Keratinocyte (primary cell): ENCODE measurements at places on chromosomes 2 and 18.

- DNase-seq = no peak
These were observed 16.6 kb upstream of the LNPK start for GRCh38 chr2:176018708-176019107.

DNA sequence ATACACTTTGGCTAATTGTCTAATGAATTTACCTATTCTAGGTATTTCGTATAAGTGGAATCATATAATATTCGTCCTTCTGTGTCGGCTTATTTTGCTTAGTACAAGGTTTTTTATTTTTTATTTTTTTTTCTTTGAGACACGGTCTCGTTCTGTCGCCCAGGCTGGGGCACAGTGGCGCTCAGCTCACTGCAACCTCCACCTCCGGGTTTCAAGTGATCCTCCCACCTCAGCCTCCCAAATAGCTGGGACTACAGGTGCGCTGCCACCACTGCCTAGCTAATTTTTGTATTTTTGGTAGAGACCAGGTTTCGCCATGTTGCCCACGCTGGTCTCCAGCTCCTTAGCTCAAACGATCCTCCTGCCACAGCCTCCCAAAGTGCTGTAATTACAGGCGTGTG is 38.2 kb downstream of the PCBP1 start:
- DNase-seq = no peak

GRCh38 chr2:234512884-234513669 is 16.2 kb upstream of the ARL4C start:
- no peak for DNase-seq

DNA sequence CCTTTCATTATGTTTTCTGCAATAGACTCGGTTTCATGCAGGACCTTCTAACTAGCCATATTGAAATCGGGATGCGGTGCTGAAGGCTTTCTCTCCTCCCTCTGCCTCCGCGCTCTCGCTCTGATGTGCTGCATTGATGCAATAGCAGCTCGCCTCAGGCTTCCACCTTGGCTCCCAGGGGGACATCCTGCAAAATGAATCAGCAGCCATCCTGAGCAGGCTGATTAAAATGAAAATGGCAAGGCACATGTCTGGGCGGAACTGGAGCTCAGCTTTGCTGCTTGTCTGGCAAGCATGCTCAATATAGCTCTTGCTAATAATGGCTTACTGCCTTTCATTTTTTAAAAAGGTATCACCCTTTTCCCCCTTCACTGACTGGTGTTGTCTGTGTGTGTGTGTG is 806 bp upstream of the MYT1L start:
- DNase-seq = no peak
